ENCODE measurements at places on chromosomes 2 and 18.

GRCh38 chr18:72612894-72613533 lies 68.9 kb upstream of the CBLN2 start:
- no peak for ATAC-seq

GRCh38 chr2:79487399-79487798 lies 25.5 kb upstream of the CTNNA2 start:
- no peak for ATAC-seq

- ATAC-seq, result no peak
Observed at GRCh38 chr2:41379496-41380221, 668.2 kb upstream of the PKDCC start.

- no peak for ATAC-seq
Observed at GRCh38 chr2:178287652-178288344, 93.5 kb downstream of the OSBPL6 start.

DNA sequence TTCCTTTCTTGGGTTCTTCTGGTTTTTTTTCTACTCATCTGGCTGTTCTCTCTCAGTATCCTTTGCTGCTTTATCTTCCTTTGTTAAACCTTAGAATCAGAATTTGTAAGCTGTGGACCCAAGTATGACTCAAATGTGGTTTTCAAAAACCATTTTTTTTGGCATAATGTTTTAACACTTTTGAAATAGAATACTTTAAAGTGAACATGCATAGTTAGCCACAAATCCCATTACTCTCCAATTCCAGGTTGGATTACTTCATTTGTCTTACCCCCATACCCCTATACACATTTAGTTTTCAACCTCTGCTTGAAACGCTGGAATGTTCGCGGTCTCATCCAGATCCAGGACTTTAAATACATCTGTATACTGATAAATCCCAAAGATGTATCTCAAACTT lies 29.1 kb downstream of the ALMS1 start:
- ATAC-seq, result no peak

DNA sequence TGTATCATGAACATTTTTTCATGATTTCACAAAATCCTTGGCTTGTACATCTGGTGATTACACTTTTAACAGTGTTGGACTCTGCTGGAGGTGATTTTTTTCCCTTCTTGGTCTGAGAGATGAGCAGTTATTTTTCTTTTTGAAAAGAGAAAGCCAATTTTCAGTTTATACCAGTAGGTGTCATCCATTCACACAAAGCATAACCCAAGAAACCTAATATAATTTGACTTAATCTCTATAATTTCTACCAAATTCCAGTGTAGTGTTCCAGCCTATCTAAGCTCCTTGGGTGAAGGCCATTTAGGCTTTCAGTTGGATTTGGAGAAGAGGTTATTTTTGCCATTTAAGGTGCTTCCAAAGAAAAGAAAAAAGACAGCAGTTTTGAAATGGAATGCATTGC lies 7.7 kb upstream of the ICOS start:
- ATAC-seq, result no peak

- ATAC-seq, result no peak
Observed at GRCh38 chr2:147665105-147665504, 179.7 kb upstream of the ACVR2A start.

DNA sequence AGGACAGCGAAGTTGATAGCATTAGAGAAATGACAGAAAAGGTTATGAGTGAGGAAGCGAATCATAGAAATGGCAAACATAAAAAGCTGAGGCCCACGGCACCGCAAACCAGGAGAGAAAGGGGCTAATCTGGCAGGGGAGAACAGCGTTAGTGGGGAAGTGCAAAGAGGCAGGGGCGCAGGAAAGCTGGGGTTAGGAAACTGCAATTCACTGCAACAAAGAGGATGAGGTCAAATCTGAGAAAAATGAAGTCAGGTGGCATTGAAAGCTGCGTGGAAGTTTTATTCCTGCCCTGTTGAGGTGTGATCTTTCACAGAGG lies 653 bp upstream of the ABI2 start:
- ATAC-seq, result no peak

- ATAC-seq, result no peak
Observed at GRCh38 chr2:29615183-29615582, 306.2 kb downstream of the ALK start.

- ATAC-seq, result no peak
Observed at GRCh38 chr2:17184512-17184911, 333.7 kb downstream of the RAD51AP2 start.

- no peak for ATAC-seq
Observed at GRCh38 chr2:227370092-227370491, 9.0 kb downstream of the TM4SF20 start.

- no peak for ATAC-seq
Observed at GRCh38 chr18:77201506-77201905, 48.1 kb upstream of the GALR1 start.

DNA sequence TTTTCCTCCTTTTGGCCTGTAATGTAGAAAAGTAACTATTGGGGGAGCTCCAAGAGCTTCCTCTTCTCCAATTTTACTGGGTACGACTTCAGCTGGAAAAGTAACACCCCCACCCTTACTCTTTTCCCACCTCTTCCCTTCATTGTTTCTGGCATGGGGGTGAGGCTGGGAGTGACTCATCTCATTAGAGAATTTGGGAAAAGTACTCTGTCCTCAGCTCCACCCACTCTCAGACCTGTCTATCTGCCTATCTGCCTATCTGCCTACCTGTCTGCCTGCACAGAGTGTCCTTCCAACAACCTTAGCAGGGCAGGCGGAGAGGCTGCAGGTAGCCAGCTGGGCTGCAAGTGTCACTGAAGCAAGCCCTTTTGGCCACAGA lies 93.6 kb downstream of the EPHA4 start:
- ATAC-seq, result no peak

DNA sequence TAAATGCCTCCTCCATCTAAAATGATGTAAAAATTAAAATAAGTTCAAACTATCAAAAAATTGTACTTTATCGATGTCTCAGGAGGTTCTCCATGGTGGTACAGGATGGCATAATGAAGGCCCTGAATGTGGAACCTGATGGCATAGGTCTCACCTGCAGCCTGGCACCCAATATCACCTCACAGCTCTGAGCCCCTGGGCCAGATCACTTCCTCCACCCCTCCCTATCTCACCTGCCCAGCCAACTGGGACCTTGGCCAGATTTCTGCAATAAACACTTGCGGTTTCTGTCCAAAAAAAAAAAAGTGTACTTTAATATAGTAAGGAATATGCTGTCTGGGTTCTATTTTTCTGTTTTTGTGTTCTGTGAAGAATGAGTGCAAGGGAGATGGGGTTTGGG lies 6.7 kb upstream of the RBM45 start:
- ATAC-seq, result no peak

- no peak for ATAC-seq
Observed at GRCh38 chr2:136254681-136255080, 136.7 kb upstream of the CXCR4 start.

DNA sequence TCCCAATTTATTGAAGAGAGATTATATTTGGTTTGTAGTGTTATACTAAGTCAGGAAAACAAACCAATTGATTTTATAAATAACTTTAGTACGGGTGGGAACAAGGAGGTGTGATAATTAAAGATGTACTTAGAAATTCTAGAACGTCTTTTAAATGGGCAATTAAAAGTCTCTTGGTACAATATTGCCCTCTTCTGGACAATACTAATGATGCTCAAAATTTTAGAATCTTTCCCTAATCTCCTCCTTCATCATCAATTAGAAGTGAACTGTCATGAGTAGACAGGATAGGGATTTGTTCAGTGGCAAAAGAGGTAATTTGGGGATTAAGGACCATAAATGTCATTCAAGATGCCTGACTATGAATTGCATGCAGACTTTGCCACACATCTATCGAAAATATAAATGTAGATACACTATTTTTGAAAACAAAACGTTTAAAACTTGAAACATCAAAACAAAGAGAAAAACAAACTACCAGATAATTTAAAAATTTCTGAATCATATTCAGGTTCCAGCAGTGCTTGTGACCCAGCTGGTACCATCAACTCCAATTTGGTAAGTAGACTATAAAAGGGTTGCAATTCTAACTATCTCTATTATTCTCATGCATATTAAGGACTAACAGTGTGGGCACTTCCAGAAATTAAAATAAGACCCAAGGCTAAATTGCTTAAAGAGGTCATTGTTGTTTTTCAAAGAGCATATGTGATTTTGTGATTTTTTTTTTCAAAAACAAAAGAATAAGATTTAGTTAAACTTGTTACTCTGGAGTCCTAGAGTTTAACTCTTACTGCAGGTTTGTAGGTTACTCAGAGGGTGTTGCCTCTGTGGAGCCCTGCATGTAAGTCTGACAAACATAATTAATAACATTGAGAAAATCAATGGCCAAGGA lies 123.5 kb downstream of the LAMA3 start:
- no peak for ATAC-seq

DNA sequence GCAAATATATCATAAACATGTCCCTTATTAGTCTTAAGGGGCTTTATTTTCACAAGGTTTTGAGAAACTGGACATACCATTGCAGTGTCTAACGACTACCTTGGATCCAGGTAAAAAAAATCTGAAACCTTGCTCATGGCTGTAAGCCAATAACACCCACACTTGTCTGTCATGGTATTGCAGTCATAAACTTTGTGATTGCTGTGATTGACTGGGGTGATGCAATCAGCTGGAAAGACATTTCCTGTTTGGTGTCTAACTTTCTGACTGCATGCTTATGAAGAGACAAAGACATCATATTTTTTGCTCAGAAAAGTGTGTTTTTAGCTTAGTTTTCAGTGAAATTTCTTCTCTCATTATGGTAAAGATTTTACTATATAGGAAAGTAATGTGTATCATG lies 635.0 kb downstream of the TSN start:
- no peak for ATAC-seq

GRCh38 chr2:110948027-110948674 lies 172.6 kb upstream of the BCL2L11 start:
- ATAC-seq, result no peak

DNA sequence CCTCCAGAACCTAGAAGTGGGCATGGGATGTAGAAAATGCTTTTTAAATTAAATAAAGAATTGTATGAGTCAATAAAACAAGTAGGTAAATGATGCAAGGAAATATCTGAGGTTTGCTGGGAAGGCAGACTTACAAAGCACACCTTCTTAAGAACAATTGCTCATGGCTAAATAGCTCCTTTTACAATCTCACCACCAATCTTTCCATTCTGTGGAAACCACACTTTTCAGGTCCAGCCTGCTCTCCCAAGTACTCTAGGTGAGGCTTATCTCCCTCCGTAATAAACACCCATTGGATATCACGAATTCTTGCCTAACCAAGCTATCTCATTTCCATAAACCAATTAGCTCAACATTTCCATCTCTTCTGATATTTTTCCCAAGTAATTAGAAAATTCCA lies 91.5 kb upstream of the SLC8A1 start:
- ATAC-seq, result no peak

DNA sequence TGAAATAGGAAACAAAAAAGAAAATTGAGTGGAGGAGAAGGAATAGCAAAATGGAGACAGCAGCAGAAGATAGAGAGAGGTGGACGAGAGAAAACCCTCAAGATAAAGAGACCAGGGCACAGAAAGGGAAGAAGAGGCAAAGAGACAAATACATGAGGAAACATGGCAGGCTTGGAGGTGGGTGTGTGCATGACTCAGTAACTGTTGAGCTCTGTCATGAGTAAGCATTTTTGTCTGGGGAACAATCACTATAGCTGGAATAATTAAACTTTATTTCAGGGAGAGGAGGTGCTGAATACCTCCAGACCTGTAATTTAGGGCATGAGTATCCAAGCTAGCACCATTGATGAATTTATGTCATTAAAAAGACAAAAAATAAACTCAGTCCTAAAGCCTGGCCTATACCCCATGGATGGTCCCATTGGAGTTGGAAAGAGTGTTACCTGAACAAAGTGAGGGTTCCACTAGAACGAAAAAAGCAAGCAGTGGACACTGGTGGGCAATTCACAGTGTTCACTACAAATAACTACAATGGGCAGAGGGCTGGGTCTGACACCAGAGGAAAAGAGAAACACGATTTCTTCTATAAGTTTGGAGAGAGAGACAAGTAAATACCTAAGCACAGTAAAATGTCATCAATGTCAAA lies 145.5 kb downstream of the ADCYAP1 start:
- no peak for ATAC-seq

- ATAC-seq, result no peak
Observed at GRCh38 chr2:46983065-46983801, 67.6 kb upstream of the MCFD2 start.

- no peak for ATAC-seq
Observed at GRCh38 chr2:216551234-216552068, 52.8 kb downstream of the RPL37A start.

DNA sequence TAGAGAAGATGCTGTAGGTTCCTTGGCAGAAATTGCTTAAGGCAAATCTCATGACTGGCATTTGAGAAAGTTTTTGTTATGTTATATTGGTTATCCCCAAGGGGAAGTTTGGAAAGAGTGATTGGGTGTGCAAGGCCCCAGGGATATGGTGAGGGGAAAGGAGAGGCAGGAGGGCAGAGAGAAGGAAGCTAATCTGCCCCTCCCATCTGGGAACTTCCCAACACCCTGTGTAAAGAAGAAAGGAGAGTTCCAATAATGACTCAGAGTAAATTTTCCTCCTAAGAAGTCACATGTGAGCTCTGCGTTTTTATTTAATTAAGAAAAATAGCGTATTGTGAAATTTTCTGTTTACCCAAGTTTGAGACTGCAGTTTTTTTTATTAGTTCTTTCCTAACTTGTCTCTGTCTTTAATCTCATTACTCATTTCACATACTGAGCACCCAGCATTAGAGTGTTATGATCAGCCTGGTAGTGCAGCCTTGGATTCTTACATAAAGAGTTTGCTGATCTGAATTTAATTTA lies 3.1 kb upstream of the KYNU start:
- peak; percentile 36 for ATAC-seq

DNA sequence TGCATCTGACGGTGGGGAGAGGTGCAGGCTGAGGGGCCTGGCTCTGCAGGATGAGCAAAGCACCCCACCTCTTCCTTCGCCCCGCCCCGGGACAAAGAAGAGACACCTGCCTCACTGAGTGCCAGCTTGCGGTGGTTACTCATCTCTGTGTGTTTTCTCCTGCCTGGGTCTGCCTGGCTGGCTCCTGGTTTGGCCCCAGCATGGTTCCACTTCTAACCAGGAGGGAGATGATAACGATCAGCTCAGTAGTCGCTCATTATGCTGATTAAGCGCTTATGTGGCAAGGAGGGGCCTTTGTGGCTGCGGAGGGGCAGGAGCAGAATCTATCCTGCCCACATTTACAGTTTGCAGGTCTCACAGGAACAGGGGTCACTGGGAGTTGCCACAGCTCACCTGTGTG lies 68.7 kb upstream of the EDAR start:
- no peak for ATAC-seq

- no peak for ATAC-seq
Observed at GRCh38 chr2:189372688-189373257, 68.5 kb upstream of the WDR75 start.

- ATAC-seq, result no peak
Observed at GRCh38 chr2:239762106-239762505, 263.0 kb downstream of the NDUFA10 start.

Measured in activated CD4-positive, CD25-positive, alpha-beta regulatory T cell treated with anti-CD3 and anti-CD28 coated beads, Interleukin-2, amount 50 U/mL, for 24 hours (primary cell).